Trophoblast cell (in vitro differentiated cells and primary cell): ENCODE measurements at places on chromosomes 6 and 20.

DNA sequence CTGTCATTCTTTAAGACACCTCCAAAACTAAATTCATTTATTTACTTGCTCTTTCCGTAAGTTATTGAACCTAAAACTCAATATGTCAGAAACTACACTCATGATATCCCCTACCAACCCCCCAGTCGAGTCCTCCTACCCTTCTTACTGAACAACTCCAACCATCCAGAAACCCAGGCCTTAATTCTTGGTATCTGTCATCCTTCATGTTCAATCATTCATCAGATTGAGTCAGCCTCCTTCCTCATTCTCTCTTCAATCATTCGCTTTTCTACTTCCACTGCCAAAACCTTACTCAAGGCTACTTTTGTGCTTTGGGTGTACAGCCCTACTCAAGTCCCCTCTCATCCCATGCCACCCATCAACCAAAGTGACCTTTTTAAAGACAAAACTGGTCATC lies 95.7 kb downstream of the SMLR1 start:
- no peak overlapping the region for H3K4me3 ChIP-seq
- H3K27me3 ChIP-seq = no peaks in the 10 kb centered on the region
- no peaks in the 10 kb centered on the region for H3K36me3 ChIP-seq
- DNase-seq = no peak
- no peaks in the 10 kb centered on the region for H3K4me1 ChIP-seq

DNA sequence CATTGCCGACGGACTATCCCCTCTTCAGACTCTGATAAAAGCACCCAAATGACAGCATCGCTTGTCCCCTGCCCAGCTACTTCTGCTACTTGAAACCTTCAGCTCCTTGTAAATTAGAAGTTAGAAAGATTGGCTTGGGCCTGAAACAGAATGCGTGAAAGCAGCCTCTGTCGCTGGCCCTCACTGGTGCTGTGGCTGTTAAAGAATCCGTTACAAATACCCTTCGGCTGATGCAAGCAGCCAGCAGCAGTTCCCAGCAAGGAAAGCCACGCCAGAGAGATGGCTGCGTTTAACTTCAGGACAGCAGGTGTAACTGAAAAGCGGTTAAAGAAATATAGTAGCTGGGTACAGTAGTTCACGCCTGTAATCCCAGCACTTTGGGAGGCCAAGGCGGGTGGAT lies 2.4 kb upstream of the PRR18 start:
- no peaks in the 10 kb centered on the region for H3K36me3 ChIP-seq
- H3K4me1 ChIP-seq = peaks cover 12% of the 10 kb centered on the region
- DNase-seq = peak; percentile 42
- H3K27me3 ChIP-seq = peaks cover 38% of the 10 kb centered on the region
- no peak overlapping the region for H3K4me3 ChIP-seq
- no peak overlapping the region for H3K27ac ChIP-seq

GRCh38 chr20:22232473-22232872 lies 351.9 kb downstream of the FOXA2 start:
- no peak overlapping the region for H3K4me3 ChIP-seq
- H3K27me3 ChIP-seq = no peaks in the 10 kb centered on the region
- no peak for DNase-seq

GRCh38 chr6:106064142-106064541 lies 22.0 kb upstream of the PRDM1 start:
- no peak for DNase-seq
- H3K4me1 ChIP-seq = no peaks in the 10 kb centered on the region
- H3K27me3 ChIP-seq = peaks cover 12% of the 10 kb centered on the region
- no peaks in the 10 kb centered on the region for H3K36me3 ChIP-seq
- H3K27ac ChIP-seq = no peak overlapping the region

DNA sequence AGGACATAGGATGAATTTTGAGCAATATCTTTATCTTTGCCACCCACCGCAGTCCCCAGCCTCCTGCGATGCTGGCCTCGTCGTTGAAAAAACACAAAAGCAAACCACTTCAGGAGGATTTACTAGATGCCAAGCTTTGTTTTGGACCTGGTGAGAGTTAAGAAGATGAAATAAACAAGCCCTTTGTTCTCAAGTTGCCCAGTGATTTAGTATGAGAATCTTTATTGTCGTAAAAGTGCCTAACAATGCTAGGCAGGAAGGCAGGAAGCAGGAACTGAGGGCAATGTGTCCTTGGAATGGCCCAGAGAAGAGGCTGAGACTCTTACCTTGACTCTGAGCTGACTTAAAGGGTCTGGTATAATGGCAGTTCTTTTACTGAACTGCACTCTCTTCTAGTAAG lies 116.0 kb downstream of the TRMT11 start:
- no peak overlapping the region for H3K27ac ChIP-seq
- no peak overlapping the region for H3K4me3 ChIP-seq
- H3K27me3 ChIP-seq = no peaks in the 10 kb centered on the region
- DNase-seq = no peak
- no peaks in the 10 kb centered on the region for H3K36me3 ChIP-seq

DNA sequence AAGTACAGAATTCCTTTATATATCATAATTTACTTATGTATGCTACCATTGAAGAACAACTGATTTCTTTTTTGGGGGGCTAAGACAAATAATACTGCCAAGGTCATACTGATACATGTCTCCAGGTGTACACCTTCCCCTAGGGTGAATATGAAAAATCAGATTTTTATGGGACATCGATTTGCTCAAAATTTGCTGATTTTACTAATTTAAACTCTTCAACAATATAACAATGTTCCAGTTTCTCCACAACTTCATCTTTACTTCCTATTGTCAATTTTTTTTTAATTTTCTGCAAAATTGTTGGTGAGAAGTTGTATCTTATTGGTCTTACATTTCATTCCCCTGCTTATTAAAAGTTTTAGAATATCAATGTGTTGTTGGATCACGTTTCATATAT lies 495.4 kb upstream of the MANEA start:
- no peak overlapping the region for H3K4me3 ChIP-seq
- H3K4me1 ChIP-seq = no peaks in the 10 kb centered on the region
- no peak for DNase-seq
- no peaks in the 10 kb centered on the region for H3K27me3 ChIP-seq

DNA sequence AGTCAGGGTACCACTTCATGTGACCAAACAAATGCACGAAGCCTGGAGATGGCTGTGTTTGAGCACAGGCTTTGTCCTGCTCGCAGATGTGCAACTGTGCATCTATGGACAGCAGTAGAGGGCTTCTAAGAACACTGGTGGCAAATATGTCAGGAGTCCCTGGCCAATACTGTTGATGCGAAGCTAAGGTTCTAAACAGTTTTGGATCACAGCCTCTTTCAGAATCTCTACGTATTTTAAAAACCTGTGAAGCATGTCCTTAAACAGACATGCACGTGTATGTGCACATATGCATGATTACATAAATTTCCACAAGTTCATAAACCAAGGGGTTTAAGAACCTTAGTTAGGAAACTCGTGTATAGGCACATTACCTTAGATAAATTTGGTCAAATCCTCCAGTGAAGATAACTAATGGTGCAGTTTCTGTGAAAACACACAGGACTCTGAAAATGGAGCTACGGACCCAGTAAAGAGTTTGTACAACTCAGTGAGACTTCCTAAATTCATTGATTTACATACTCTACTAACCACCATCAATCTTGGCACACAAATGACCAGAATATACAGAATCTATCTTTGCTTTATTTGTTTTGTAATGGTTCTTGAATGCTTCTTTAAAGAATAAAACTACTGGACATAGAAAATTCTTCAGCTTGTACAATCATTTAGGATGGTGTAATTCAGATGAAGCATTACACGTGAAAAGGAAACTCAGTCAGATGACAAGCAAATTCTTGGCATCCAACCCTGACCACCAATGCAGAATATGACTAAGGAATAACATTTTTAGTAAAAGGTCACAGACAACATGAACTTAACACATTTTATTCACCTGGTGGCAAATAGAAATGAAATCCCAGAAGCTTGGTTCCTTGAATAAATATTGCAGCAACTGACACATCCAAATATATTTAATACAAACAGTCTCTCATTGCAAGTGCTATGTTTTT lies 27.4 kb downstream of the KCNQ5 start:
- no peak overlapping the region for H3K27ac ChIP-seq
- no peaks in the 10 kb centered on the region for H3K4me1 ChIP-seq
- H3K36me3 ChIP-seq = no peaks in the 10 kb centered on the region
- H3K27me3 ChIP-seq = no peaks in the 10 kb centered on the region
- no peak overlapping the region for H3K4me3 ChIP-seq

- no peak overlapping the region for H3K27ac ChIP-seq
- no peak overlapping the region for H3K4me3 ChIP-seq
- H3K36me3 ChIP-seq = no peaks in the 10 kb centered on the region
- no peak for DNase-seq
- no peaks in the 10 kb centered on the region for H3K27me3 ChIP-seq
Measured at GRCh38 chr6:41216616-41217015, 11.5 kb upstream of the TREML4 start.

DNA sequence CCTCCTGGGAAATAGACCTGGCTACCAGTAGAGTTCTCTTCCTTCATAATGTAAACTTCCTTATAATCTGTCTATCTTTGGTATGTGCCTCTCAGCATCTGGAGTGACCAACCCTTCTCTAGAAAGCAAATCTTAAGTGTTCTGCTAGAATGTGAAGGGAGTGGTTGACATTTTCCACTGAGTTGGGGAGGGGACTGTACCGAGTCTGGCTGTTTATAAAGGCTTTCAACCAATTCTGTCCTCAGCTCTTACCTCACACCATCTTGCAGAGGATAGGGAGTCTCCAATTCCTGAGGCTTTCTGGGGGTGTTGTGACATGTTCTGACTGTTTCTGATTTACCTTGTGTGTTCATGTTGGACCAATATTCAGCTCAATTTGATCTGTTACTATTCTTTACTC lies 39.6 kb downstream of the FAM217A start:
- no peaks in the 10 kb centered on the region for H3K27me3 ChIP-seq
- H3K27ac ChIP-seq = no peak overlapping the region
- H3K4me1 ChIP-seq = no peaks in the 10 kb centered on the region
- H3K36me3 ChIP-seq = peaks cover 33% of the 10 kb centered on the region
- no peak overlapping the region for H3K4me3 ChIP-seq

DNA sequence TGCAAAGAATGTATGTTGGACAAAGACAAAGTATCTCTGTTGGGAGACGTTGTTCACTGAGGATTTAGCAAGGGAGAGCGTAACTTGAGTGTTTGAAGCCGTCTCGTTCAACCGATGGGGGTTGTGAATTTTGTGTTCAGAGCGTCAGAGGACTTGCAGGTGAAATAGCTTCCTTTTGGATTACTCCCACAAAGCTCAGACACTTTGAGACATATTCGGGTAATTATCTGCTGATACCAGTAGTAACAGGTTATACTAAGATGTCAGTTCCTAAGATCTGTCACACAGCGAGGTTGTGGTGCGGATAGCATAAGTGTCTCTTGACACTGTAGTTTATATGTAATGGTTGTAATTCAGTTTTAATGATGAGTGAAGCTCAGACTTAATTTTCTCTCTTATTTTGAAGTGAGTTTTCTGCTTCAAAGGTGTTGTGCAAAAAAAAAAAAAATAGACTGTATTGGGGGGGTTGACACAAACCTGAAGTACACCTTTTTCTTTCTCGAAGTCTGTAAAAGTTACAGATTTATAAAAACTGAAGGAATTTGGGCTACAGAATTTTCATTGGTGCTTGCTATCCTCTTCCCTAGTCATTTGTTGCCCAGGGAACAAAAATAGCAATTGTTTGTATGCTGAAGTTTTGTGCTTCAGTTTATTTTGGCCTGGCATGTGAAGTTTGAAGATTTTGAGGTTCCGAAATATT lies 1.7 kb downstream of the ASXL1 start:
- H3K36me3 ChIP-seq = peaks cover 3% of the 10 kb centered on the region
- peak overlapping the region; percentile 94 for H3K4me3 ChIP-seq
- H3K4me1 ChIP-seq = no peaks in the 10 kb centered on the region
- H3K27me3 ChIP-seq = no peaks in the 10 kb centered on the region

DNA sequence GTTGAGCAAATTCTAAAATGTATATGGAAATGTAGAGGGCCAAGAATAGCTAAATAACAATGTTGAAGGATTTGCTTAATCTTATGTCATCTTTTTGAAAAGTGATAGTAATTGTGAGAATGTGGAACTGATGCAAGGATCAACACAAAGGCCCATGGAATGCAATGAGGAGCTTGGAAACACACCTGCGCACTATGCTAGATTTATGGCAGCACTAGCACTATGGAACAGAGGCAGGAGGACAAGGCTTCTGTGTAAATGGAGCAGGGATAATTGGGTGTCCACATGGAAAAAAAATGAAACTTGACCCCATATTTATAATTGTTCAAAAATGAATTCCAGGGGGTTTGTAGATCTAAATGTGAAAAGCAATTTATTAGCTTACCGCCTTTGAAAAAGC lies 298.3 kb downstream of the FARS2 start:
- H3K27ac ChIP-seq = no peak overlapping the region
- H3K36me3 ChIP-seq = no peaks in the 10 kb centered on the region
- no peak overlapping the region for H3K4me3 ChIP-seq
- H3K27me3 ChIP-seq = no peaks in the 10 kb centered on the region
- no peak for DNase-seq
- H3K4me1 ChIP-seq = peaks cover under 1% of the 10 kb centered on the region

DNA sequence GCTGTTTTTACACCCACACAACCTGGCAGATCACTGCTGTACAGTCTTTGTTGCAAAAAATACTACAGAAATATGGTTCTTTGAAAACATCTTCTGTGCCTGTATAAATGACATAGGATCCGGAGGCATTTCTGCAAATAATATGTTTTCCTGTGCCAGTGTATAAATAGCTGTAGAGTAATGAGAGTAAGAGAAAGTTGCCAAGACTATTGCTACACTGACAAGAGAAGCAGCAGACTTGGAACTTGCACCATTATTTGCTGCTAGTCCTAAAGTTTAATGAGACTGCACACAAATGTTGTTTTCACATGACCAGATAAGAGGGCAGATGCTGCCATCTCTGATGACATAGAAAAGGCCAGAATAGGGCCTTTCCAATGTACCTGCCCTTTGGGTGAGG lies 50.0 kb upstream of the DTNBP1 start:
- no peaks in the 10 kb centered on the region for H3K4me1 ChIP-seq
- no peak overlapping the region for H3K4me3 ChIP-seq
- DNase-seq = no peak
- H3K27ac ChIP-seq = no peak overlapping the region
- no peaks in the 10 kb centered on the region for H3K27me3 ChIP-seq
- H3K36me3 ChIP-seq = no peaks in the 10 kb centered on the region

GRCh38 chr20:23823621-23824324 lies 2.8 kb downstream of the CST2 start:
- H3K4me1 ChIP-seq = no peaks in the 10 kb centered on the region
- H3K27me3 ChIP-seq = no peaks in the 10 kb centered on the region
- H3K4me3 ChIP-seq = no peak overlapping the region
- DNase-seq = no peak

DNA sequence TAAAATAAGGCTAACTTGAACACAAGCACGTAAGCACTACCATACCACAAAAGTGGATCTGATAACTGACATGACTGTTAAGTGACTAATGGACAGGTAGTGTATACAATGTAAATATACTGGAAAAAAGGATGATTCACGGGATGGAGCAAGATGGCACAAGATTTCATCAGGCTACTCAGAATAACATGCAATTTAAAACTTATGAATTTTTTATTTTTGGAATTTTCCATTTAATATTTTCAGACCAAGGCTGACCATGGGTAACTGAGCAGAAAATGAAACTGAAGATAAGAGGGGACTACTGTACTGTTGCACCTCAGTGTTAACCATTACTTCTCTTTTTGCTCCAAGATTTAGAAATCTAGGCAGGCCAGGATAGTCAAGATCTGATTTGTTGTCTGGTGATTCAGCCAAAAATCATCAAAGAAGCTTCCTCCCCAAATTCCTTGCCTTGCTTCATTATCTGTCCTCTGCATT lies 45.4 kb downstream of the TPBG start:
- H3K27ac ChIP-seq = no peak overlapping the region
- DNase-seq = peak; percentile 92
- no peak overlapping the region for H3K4me3 ChIP-seq
- H3K4me1 ChIP-seq = no peaks in the 10 kb centered on the region
